ENCODE measurements at places on chromosomes 11 and 22.

GRCh38 chr11:32176223-32176934 lies 85.5 kb downstream of the RCN1 start:
- no peak for DNase-seq

DNA sequence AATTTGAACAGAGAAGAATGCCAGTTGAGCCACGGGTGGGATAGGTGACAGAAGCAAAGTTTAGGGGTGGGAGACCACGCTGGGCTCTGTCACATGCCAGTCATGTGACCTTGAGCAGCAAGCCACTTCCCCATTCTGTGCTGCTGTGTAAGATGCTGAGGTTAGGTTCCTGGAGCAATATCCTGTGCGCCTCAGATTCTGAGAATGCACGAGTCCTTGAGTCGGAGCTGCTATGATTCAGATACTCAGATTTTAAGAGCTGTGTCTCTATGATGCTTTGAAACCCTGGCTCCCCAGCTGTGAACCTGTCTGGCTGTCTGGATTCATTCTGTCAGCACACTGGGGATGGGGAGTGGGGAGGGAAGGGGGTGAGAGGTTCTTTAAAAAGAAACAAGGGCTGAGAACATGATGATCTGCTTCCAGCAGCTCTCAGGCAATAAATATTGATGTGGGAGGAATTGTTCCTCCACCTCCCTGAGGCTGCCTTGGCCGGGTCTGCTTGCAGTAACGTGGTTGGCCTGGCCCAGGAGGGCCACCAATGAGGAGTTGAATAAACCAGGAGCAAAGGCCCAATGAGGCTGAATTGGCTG lies 24.0 kb downstream of the SLCO2B1 start:
- peak; percentile 29 for DNase-seq

- DNase-seq = no peak
Measured at GRCh38 chr22:17781319-17782031, 7.2 kb upstream of the BID start.

- no peak for DNase-seq
Measured at GRCh38 chr11:2207212-2207611, 35.6 kb upstream of the TH start.

GRCh38 chr11:38176686-38177322 lies 1578.8 kb upstream of the RAG2 start:
- no peak for DNase-seq

GRCh38 chr11:35323076-35323868 lies 96.1 kb downstream of the SLC1A2 start:
- no peak for DNase-seq

DNA sequence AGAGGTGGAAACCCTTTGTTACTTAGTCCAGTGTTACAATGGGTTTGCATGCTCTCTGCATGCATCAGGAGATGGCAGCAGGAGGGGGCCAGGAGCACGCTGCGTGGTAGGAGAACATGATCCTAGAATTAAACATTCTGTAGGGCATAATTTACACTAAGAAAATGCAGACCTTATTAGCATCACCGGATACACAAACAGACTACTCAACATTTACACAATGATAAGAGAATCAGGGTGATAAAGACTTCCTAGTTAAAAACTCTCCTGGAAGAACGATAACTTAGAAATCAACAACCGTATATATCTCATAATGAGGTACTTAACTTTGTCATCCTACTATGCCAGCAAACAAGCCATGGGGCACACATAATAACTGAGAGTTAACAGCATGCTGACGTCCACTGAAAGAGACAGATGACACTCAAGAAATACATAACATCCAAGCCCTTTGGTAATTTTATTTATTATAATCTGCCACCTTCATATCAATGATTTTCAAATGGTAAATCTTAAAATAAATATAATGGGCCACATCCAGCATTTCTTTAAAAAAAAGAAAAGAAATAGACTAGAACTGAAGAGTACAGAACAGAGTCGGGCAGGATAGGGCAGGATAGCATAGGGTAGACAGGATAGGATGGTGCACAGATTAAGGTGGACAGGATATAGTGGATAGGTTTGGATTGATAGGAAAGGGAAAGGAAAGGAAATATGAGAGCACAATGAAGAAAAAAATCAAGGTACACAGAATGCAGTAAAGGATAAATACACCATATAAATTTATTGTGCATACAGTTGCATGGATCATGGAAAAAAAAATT lies 27.5 kb downstream of the CADM1 start:
- no peak for DNase-seq

GRCh38 chr11:88683024-88683423 lies 345.5 kb upstream of the CTSC start:
- DNase-seq = no peak

- no peak for DNase-seq
Measured at GRCh38 chr11:47083913-47084312, 92.8 kb downstream of the ARFGAP2 start.

- no peak for DNase-seq
Measured at GRCh38 chr22:42962295-42963230, 52.4 kb downstream of the PACSIN2 start.

GRCh38 chr11:8689726-8690255 lies 7.2 kb downstream of the RPL27A start:
- no peak for DNase-seq

DNA sequence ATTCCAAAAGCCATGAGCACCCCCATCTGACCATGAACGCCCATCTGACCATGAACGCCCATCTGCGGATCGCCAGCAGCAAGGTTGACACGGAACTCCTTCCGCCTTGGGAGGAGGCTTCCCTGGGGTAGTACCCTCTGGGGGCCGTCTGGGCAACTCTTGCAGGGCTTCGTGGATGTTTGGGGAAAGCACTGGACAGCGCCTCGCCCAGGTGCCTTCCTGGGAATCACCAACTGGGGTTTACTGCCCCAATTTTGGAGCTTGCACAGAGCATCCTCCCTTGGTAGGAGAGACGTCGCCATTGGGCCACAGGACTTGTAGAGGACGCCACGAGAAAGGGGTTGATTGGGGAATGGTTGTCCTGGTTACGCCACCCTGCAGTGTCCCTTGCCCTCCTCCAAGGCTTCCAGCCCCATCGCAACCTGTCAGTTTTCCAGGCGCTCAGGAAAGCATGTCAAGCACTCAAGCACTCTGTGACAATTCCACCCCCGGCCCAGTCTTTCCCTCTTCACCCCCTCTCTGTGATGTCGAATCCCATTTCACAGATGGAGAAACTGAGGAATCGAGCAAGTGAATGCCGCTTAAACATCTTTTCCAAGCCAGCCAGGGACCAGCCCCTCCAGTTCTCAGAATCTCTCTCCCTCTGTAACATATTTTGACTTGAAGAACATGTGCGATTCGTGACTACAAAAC lies 914 bp upstream of the PRDM11 start:
- DNase-seq = no peak

DNA sequence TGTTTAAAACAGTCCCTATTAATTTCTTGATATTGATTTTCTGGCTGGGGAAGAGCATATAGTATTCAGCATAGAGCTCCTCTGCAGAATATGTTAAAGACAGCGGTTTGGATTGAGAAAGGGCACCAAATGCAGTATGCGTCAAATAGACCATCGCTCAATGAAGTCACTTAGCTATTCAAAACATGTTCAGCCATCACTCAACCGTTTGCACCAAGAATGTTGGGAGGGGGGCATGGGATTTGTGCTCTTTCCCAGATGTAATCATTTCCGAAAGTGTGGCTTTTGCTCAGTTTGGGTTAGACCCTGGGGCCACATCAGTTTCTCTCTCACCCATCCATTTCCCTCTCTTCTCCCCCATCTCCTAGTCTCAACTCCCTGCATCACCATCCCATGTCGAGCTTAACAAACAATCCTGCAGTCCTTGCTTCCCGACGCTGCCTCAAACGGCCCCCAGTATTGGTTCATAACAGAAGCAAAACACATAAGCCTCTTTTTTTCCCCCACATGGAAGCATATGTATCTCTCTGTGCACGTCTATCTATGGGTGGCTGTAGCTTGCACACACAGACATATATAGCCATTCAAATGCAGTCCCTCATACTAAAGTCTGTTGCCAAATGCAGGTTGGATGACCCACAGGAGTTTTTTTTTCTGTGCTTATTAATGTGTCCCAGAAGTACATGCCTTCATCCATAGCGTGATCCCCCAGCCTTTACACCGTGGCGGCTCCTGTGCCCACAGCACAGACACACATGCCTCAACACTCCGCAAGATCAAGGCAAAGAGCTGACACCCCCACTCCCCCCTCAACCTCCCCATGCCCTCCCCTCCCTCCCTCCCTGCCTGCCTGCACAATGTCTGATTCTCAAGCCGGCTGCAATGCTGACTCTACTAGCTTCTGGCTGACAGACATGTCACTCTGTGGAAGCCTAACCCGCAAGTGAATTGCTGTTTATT lies 2.6 kb downstream of the CACNG2 start:
- no peak for DNase-seq

- no peak for DNase-seq
Measured at GRCh38 chr11:123239191-123240150, 44.4 kb upstream of the CLMP start.

- DNase-seq = no peak
Measured at GRCh38 chr11:103744496-103745153, 291.8 kb upstream of the DDI1 start.

DNA sequence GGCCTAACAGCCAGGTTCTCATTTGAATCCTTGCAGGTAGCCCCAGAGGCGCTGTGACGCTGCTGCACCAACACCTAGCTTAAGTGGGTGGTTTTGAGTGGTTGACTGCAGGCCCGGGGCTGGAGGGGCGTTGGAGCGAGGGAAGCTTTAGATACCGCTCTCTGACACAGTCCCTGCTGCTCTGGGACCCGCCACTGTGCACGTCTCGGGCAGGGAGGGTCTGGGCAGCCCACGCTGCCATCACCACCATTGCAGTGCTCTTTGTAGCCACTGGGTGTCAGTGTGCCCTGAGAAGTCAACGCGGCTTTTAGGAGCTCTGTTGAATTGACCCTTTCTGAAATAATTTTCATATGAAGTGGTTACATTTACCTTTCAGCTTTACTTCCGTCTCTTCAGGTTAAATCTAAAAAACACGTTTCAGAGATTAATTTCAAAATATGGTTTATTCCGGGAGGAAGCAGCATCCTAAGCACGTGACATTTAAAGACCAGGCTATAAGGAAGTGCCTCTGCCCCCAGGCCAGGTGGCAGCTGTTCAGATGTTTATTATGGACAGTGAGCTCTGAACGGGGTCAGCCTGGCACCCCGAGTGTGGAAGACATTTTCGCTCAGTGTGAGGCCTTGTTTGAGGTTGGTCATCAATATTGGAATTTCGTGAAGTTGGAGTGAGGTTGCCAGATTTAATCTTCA lies 30.9 kb upstream of the PARVB start:
- DNase-seq = peak; percentile 57

- no peak for DNase-seq
Measured at GRCh38 chr22:19766511-19767426, 6.2 kb downstream of the TBX1 start.

- no peak for DNase-seq
Measured at GRCh38 chr11:15143855-15144254, 29.1 kb downstream of the INSC start.

DNA sequence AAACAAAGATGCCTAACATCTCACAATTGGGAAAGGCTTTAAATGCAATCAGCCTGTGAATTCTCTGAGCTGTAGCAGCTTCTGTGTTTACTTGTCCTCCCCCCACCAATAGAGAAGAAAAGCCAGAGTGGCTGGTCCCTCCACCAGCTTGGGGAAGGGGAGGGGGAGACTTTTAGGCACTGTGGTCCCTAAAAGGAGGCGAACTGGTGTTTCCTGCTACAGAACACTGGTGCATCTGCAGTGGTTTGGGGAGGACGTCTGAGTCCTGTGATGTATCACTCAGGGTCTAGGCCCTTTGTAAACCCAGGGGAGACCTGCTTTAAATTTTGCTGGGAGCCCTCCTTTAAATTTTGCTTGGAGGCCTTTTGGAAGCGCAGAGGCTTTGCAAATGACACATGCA lies 16.9 kb downstream of the TNRC6B start:
- DNase-seq = no peak

GRCh38 chr22:26974914-26975803 lies 317.8 kb downstream of the MIAT start:
- DNase-seq = no peak

DNA sequence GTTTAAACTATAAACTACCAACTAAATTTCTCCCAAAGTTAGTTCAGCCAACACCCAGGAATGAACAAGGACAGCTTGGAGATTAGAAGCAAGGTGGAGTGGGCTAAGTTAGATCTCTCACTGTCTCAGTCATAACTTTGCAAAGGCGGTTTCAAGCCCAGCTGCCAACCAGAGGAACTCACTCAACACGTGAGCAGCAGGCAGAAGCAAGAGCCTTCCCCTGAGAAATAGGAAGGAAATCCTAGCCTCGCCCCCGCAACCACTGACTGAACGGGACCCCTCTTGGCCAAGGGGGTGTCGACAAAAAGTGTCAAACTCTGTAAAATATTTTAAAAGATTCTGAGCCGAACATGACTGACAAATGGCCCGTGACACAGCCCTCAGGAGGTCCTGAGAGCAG lies 4.4 kb upstream of the KRTAP5-9 start:
- DNase-seq = no peak

DNA sequence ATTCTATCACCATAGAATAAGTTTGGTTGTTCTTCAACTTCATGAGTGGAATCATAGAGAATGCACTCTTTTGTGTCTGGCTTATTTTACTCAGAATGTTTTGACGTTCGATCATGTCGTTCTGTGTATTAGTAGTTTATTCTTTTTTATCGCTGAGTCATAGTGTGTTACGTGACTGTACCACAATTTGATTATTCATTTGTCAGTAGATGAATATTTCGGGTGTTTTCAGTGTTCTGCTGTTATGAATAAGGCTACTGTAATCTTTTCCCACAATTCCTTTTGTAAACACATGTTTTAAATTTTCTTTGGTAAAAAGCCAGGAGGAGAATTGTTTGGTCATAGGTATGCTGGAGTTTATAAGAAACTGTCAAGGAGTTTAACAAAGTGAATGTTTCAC lies 279.9 kb upstream of the B3GAT1 start:
- DNase-seq = no peak

GRCh38 chr11:131422029-131422428 lies 51.6 kb downstream of the NTM start:
- DNase-seq = no peak

DNA sequence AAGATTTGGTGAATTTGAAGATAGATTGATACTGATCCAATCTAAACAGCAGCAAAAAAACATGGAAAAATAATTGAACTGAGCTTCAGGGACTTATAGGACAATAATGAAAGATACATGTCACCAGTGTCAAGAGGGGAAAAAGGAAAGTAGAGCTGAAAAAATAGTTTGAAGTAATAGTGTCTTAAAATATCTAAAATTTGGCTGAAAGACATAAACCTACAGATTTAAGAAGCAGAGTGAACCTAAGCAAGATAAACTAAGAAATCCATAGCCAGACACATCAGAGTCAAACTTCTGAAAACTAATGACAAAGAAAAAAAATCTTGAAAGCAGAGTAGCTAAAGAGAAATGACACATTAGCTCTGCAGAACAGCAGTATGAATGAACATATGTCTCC lies 67.7 kb downstream of the TRIM44 start:
- DNase-seq = no peak

- no peak for DNase-seq
Measured at GRCh38 chr11:70928854-70929598, 323.4 kb downstream of the SHANK2 start.

DNA sequence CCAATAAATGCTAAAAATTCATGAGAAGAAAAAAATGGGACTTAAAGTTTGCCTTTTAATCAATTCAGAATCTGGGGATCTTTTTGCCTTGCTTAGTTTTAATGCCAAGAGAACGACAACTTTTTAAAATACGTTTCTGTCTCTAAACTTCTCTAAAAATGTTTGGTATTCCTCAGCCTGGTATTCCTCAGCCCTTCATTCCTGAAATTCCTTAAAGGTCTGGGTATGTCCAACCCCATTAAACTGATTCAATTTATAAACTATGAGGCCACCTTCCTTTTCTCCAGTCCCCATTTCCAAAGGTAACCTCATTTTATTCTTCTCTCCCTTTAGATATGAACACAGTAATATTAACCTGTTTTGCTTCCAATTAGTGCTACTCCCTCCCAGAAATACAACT lies 16.6 kb downstream of the POLA2 start:
- DNase-seq = no peak
